ENCODE measurements at places on chromosomes 4 and X. TPM values are rescaled to one million over a fixed set of nuclear protein-coding genes. Genes with fewer than 3 reads are reported as not detected.

ERVMER34-1 gene
- total RNA-seq: not detected

CSAG3 gene
- not detected for total RNA-seq

DNA sequence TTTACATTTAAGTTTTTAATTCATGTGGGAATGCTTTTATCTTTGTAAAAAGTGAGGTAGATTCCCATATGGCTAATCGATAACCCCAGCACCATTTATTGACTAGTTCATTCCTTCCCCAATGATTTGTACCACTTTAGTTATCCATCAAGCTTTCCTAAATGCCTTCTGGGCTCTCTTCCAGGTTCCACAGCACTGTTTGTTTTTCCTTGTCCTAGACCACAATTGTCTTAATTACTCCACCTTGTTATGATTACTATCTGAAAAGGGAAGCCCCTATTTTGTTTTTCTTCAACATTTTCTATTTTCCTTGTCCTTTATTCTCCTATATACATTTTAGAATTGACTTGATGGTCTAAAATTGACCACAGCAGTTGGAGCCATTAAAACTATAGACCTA is 48.5 kb upstream of the GPRIN3 start:
- peak; percentile 51 for DNase-seq

GRCh38 chr4:11367371-11367770 is 61.3 kb downstream of the HS3ST1 start:
- DNase-seq: no peak

- DNase-seq: no peak
These were observed 115.7 kb upstream of the GPC4 start for GRCh38 chrX:133530960-133531359.

GRCh38 chr4:119284876-119285780 is 36.8 kb downstream of the FABP2 start:
- peak; percentile 3 for DNase-seq

DNA sequence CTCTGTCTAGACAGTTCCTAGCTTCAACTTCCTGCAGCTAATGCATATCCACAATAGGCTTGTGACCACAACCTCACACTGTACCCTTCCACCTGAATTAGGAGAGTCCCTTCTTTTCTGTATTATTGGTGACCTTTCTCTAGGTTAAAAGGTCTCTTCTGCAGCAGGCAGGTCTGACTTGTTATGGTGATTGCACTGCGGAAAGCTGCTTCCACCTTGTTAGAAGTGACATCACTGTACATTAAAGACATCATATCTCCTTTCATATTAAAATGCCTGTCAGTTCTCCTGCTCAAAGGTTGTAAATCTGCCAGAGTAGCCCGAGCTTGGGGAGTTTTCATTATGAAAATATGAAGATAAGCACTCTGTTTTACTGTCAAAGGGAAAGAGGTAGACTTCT is 21.5 kb upstream of the LSM6 start:
- no peak for DNase-seq

DNA sequence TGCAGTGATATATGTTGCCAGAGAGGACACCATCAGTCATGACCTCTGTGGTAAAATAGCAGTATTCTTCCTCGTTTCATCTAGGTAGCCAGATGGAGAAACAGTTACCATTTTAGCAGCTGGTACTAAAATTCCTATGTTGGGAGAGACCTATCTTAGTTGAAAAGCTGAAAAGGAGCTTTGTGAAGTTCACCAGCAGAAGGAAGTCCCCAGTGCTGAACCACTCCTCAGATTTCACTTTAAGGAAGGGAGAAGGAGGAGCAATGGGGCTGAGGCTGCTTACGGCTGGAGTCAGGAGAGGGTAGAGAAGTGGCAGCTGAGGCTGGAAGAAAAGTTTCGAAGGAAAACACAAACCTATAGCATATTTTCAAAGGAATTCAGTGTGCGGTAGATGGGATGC is 103.7 kb downstream of the ATXN3L start:
- peak; percentile 18 for DNase-seq
